Inflammatory macrophage treated with lipopolysaccharide for 1 hour (primary cell): ENCODE measurements at places on chromosomes 5 and 9.

DNA sequence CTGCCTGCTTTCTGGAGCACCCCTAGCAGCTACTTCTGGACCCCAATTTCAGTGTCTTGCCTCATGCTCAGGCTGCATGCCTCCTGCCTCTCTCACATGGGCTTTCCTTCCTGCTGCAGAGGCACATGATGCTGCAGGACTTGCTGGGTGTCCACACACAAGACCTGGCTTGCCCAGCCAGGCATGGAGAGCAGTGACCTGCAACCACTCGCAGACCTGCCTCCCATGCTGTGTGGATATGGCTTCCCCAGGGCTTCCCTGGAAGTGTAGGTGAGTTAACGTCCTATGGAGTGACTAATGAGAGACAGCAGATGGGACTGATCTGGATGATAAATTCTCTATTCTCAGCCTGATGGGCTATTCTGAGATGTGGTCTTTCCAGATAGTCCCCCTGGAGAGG lies 53.2 kb upstream of the SMIM32 start:
- no peak for DNase-seq

GRCh38 chr9:97387936-97388684 lies 23.8 kb upstream of the TDRD7 start:
- no peak for DNase-seq

DNA sequence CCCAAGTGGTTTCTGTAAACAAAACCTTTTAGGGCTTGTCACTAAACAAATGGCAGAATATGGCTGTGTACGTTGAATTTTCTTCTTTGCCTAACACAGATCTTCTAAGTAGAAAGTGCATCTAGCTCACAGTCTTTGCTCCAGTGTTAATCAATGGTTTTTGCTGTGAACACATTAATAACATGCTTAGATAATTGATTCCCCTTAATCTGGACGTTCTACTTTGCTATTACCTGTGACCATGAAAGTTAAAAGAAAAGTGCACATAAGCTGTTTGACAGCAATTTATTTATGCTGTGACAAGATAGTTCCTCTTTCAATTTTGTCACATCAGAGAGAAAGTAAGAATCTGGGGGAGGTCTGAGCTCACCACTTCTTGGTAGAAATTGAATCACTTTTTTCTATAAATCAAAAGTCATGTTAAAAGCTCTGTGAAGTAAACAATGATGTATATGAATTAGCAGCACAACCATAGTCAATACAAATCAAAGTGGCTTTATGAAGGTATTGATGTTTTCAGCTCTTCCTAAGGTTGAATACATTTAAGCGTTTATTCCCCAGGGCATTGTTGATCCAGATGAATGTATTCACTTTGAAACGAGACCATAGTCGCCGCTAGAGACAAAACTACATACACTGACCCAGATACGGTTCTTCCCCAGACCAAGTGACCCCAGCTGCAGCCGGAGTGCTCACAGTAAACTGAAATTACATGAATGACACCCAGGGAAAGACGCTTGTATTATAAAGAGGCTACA lies 174.6 kb upstream of the ZNF608 start:
- DNase-seq: peak; percentile 69

DNA sequence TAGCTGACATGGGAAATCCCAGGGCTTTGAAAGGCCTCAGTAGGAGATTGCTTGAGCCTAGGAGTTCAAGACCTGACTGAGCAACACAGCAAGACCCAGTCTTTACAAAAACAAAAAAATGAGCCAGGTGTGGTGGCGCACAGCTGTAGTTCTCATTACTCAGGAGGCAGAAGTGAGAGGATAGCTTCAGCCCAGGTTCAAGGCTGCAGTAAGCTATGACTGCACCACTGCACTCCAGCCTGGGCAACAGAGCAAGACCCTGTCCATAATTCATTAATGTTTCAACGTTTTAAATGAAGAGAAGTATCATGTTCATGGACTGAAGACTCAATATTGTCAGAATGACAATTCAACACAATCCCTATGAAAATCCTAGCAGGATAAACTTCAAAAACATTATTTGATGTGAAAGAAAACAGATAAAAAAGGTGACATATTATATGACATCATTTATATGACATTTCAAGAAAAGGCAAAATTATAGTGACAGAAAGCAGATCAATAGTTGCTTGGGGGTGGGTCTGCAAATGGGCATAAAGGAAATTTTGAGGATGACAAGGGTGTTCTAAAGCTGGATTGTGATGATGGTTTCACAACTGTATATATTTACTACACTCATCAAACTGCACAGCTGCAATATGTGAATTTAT lies 3.7 kb downstream of the KIF3A start:
- no peak for DNase-seq

DNA sequence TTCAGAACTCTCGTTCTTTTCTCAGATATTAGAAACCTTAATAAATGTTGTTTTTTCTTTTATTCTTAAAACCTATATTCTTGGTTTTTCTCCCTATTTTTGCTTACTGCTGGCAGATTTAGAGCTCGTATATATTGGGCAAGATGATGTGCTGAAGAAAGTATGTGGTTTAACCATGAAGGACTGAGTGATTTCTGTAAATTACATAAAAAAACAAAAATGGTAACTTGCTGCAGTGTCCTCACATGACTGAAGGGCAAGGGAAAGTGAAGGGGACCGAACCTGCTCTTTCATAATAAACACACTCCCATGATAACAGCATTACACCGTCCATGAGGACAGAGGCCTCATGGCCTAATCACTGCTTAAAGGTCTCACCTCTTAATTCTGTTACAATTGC lies 393.8 kb upstream of the ZNF608 start:
- DNase-seq: no peak

- no peak for DNase-seq
Observed at GRCh38 chr9:100619665-100620064, 41.8 kb downstream of the CAVIN4 start.

- DNase-seq: no peak
Observed at GRCh38 chr5:140628711-140629110, 4.3 kb downstream of the CD14 start.

- no peak for DNase-seq
Observed at GRCh38 chr5:6572086-6572824, 60.6 kb downstream of the NSUN2 start.

DNA sequence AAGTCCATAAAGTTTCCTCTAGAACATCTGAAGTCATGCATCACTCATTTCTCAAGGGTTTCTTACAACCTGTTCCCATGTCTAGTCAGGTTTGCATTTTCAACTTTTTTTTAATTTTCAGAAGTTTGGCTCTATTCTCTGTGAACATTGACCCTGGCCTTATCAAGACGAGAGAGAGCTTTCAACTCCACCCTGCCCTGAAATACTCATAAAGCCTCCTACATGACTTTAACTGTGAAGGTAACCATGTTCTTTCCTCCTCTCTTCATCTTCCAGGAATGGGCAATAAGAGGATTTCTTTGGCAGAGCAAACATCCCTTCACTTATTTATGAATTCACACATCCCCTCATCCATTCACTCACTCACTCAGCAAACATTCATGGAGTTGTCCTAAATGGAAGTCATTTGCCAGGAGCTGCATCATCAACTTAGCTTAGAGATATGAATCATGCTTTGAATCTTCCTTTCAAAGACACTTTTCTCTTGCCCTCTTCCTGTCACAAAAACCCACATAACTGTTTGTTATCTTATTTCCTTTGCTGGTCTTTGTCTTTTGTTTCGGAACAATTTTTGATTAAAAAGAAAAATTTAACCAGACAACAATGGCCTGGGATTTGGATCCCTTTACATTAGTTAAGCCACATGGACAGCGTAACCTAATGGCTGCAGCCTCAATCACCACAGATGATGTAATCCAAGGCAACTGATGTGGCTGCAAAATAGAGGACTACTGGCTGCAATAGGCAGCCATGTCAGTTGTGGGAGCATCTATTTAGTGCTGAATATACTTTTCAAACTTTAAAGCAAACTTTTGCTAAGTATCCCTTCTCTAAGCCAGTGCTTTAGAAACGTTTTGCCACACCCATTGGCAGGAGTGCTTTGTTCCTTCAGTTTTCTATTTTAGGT lies 43.0 kb upstream of the GNAQ start:
- DNase-seq: no peak

DNA sequence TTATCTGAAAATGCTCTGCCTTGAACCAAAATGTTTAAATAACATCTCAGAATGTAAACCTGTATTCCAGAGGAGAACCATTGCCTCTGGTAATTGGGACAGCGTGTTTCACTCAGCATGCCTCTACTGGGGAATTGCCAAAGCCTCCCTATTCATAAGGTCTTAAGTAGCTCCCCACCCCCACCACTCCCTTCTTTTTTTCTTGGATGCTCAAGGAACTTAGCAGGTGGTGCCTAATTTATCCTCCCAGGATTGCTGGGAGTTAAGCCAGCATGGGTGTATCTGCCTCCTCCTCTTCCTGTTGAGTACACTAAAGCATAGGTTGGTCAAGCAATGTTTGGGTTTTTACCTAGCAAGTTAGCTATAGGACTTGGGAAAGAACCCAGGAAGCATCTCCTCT lies 220.2 kb downstream of the DMAC1 start:
- no peak for DNase-seq
